Right kidney (tissue), 9 donors: ENCODE measurements at places on chromosomes 2 and 18.

- no peak for DNase-seq
Observed at GRCh38 chr18:49464718-49465598, 4.5 kb upstream of the DYM start.

DNA sequence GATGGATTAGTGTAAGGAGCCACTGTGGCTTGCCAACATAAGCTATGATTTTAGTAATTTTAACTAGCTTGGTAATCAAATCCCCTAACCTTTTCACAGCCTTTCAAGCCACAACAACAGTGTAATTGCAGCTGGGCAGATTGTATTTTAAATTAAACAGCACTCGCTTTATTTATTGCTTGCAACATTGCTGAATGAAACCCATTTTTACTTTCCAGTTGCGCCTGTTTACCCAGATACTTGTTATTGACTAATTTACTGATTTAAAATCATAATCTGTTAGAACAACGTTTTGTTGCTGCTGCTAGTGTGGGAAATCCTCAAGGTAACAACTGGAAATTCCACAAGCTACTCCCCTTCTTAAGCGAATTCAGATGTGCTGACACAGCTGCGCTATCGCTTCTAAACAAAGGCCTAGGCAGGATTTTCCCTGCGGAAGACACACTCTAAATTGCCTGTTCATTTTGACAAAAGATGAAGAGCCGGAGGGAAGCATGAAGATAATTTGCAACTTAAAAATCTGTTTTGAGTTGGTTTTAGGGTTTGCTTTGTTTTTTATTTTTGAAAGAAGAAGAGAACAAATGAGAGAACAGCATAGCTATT lies 283.9 kb downstream of the ALPK2 start:
- peak; percentile 37 for DNase-seq

- no peak for DNase-seq
Observed at GRCh38 chr18:21183670-21184069, 58.4 kb upstream of the GREB1L start.

- peak; percentile 37 for DNase-seq
Observed at GRCh38 chr2:65064728-65065552, 8.7 kb downstream of the CEP68 start.

- no peak for DNase-seq
Observed at GRCh38 chr18:56089612-56090258, 501.7 kb upstream of the TCF4 start.

DNA sequence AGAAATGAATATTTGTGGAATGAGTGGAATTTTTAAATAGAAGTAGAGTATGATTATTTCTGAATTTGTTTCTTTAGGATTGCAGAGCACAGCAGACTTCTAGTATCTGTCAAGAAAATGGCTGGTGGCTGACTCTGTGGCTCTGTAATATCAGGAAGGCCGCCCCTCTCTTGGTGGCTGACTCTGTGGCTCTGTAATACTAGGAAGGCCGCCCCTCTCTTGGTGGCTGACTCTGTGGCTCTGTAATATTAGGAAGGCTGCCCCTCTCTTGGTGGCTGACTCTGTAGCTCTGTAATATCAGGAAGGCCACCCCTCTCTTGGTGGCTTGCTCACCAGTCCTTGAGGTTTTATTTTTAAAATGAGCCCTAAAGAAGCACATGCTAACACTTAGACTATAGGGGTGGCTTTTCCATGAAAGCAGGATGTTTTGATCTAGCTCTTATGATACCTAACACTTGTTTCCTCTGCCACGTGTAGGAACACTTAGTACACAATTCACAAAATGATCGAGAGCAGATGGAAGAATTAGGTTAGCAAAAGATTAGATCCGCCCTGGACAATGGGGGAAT lies 85.1 kb upstream of the TTC39C start:
- DNase-seq = no peak

GRCh38 chr18:25066516-25066915 lies 285.4 kb downstream of the ZNF521 start:
- DNase-seq = no peak

DNA sequence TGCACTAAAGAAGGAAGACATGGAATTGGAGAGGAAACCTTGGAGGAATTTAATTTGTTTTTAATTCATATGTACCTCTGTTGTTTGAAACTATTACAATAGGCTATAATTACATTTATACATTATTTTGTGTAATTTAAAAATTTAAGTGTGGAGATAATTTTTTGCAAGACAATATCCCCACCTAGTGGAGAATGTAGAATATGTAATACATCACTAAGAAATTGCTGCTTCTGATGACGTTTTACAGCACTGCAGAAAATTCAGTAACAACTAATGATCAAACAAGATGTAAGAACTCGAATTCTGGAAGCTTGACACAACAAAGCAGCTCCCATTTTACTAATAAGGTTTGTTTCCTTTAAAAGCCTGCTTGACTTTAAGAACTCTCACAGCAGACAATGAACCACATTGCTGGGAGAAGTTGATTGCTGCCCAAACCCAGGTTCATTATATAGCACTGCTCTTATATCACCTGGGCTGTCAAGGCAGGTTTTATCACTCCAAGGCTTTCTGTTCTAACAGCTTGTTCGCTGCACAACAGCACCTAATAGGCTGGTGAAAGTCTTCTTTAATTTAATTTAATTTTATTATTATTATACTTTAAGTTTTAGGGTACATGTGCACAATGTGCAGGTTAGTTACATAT lies 53.4 kb downstream of the THADA start:
- DNase-seq = no peak

DNA sequence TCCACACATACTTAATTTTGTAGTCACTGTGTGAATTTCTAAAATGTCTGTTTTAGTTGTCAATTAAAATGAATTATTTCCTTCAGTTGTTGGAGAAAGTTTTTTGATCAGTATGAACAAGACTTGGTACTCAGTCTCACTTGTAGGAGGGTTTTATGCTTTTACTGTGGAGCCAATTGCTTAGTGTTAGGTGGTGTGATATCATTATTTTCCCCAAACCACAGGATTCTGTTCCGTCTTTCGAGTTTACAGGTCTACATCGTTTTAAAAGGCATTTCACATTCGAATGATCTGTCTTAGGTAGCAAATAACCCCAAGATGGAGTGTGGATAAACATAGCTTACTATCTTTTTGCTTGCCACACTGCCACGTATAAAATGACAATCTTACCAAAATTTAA lies 803.1 kb downstream of the SATB2 start:
- DNase-seq = no peak
